LNCaP clone FGC (cell line): ENCODE measurements at places on chromosomes 6 and 20.

GRCh38 chr6:2818593-2818992 lies 23.1 kb downstream of the SERPINB1 start:
- DNase-seq = no peak

- no peak for DNase-seq
Measured at GRCh38 chr20:19850198-19850533, 92.1 kb downstream of the RIN2 start.

DNA sequence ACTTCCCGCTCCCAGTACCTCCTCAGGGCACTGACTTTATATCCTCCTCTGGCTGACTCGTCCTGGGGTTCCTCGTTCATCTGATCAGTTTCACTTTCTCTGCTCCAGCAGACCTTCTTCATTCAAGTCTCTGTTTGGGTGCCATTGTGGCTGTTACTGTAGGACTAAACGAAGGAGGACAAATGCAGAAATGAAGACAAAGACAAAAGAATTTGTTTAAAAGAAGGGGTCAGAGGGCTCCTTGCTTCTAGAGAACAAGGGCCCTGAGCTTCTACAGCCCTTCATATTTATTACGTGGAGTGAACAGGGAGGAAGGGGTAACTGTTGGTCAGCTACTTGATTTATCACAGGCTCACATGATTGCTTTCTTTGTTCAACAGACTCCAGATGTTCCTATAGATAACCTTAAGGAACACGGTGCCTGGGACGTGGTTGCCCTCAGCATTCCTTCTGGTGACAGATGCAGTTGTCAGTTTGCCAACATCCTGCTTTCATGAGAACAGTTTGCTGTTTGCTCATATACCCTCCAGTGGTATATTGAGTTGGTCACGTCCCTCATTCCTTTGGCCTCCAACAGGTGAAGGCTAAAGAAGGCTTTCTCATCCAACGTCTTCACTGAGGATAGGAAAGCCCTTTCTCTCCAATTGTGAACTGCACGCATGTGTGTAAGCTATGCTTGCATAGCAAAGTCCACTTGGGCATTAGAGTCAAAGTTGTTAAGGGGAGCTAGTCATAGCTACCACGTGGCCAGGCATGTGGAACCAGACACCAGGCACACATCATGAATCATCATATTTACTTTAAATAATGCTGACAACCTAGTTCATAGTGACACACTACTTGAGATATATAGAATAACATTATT lies 69.1 kb upstream of the BTN3A2 start:
- DNase-seq = peak; percentile 69

DNA sequence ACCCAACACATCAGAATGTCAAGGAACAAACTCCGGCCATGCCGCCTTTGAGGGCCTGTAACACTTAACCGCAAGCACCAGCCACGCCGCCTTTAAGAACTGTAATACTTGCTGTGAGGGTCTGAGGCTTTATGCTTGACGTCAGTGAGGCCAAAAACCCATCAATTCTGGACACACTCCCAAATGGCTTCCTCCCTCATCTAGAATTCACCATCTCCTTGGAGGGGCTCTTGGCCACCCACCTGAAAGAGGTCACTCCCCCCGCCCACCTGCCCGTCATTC lies 10.4 kb upstream of the PXDC1 start:
- DNase-seq = no peak

GRCh38 chr6:138546733-138547185 lies 47.5 kb upstream of the NHSL1 start:
- DNase-seq = no peak

DNA sequence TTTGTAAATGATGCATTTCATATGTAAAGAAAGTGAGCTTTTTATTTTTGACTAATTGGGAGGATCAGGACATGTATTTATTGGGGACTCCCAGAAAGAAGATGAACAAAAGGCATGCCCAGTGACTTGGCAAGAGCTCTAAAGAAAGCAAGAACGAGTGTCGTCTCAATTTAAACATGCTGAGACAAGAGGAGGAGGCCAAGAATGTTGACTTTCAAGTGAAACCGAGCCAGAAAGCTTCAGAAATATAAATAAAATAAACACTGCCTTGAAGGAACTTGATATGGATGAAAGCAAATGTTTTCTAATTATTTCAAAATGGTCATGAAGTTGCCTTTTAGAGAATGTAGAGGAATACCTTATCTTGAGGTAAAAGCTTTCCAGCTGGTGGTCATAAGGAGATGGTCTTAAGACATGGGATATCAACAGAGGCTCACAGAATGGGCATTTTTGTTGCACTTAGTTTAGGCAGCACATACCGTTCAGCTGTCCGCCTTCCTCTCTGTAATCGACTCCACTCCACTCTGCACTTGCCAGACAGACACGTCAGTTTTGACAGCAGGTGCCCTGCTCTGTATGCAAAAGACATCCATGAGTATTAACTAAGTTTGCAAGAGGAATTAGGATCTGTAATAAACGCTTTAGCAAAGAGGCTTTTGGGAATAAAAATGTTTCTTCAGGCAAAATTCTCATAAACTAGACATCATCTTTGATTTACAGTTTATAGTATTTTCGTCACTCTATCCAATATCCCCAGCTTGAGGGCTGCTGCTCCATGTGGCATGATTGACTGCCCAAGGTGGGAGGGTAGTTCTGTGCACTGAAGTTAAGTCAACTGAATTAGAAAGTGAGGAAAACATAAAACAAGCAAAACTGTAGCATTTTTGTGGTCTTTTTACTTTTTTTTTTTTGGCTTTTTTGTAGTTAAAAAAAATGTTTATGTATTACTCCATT lies 613.1 kb downstream of the PKHD1 start:
- DNase-seq = peak; percentile 82

GRCh38 chr20:9236458-9236857 lies 167.6 kb downstream of the PLCB4 start:
- DNase-seq = no peak

- DNase-seq = no peak
Measured at GRCh38 chr6:149831308-149831820, 32.8 kb downstream of the LRP11 start.

GRCh38 chr6:84798257-84798656 lies 33.9 kb upstream of the TBX18 start:
- no peak for DNase-seq

- DNase-seq = no peak
Measured at GRCh38 chr6:33116417-33116816, 40.6 kb downstream of the HLA-DPB1 start.

GRCh38 chr20:58627212-58628072 lies 23.6 kb upstream of the STX16 start:
- no peak for DNase-seq
